ENCODE measurements at places on chromosomes 7 and 10.

- DNase-seq, result no peak
Measured at GRCh38 chr7:138396251-138397070, 63.6 kb upstream of the TRIM24 start.

GRCh38 chr7:26070290-26070689, 81.7 kb upstream of the NFE2L3 start:
- DNase-seq, result no peak

GRCh38 chr7:19489162-19489820, 219.5 kb downstream of the POLR1F start:
- DNase-seq, result no peak

DNA sequence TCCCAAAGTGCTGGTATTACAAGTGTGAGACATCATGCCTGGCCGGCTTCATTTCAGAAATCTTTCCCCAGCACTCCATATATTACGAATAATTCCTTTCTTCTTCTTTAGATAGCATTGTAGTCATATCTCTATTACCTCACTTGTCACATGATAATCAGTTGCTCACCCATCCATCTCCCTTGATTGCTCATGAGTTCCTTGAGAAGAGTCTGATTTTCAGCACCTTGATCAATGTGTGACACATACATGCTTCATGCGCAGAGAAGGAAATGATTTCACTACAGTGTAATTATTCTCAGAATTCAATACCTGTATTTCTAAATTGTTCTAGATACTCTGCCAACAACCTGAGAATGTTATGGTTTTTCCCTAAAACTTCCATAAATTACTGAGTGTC, 26.7 kb upstream of the GGCT start:
- no peak for DNase-seq
